NCI-H2029 treated with DMSO at 0.1 percent for 48 hours (cell line): ENCODE measurements at places on chromosomes 1 and 21.

DNA sequence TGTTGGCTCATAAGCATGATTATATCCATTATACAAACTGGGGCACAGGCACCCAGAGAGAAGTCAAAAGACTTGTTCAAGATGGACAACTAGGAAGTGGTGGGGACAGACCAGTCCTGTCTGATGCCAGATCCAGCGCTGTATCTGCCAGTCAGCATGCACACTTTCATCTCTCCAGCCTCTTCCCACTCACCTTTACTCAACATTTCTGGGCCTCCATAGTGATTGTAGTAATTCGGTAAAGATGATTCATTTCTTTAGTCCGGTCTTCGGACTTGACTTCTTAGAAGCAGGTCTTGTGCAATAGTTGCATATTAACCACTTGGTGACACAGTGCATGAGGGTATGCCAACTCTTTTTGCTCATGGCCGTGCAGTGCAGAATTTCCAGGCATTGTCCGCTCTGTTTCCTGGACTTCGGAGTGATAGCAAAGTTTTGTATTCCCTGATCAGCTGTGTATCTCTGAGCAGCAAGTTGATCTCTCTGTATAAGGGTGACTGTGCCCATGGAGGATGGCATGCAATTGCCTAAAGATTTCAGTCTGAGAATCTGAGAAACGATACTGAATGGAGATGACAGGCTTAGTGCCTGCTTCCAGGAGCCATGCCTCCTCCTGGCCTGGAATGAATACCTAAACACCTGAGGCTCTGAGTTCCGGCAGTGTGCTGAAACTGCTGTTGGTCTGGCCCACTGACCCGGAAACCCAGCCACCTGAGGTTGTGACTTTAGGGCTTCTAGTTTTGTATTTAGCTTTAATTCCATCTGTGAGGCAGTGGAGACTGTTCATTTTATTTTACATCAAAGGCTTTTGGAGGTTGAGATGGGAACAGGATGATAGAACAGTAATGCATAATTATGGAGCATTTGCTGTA, 39.0 kb downstream of the GALNT2 start:
- DNase-seq, result no peak

- DNase-seq, result no peak
Measured at GRCh38 chr1:229947968-229948367, 119.1 kb upstream of the GALNT2 start.

- DNase-seq, result no peak
Measured at GRCh38 chr1:85838238-85838637, 130.0 kb upstream of the ZNHIT6 start.

DNA sequence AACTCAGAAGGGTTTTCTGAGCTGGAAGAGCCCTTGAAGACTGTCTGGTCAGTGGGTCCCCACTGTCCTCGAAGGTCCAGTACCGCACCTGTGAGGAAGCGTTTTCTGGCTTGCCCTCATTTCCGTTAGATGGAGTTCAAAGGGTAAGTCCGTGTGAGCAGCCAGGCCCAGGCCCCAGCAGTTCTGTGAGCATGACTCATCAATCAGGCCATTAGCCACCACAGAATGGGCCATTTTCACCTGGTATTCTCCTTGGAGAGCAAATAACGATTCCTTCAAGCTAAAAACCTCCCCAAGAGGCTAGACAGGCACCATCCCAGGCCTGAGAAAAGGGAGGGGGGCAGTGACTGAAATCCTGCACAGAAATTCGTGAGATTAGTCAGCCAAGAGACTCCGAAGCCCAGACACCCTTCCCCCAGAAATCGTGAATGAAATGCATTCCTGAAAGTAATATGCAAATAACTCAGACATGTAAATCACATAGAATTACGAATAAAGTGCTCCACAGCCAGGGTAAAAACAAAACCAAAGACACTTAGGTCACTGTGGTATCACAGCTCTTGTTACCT, 66.0 kb downstream of the BCAR3 start:
- no peak for DNase-seq

- peak; percentile 38 for DNase-seq
Measured at GRCh38 chr1:21914880-21915640, 22.1 kb downstream of the HSPG2 start.

DNA sequence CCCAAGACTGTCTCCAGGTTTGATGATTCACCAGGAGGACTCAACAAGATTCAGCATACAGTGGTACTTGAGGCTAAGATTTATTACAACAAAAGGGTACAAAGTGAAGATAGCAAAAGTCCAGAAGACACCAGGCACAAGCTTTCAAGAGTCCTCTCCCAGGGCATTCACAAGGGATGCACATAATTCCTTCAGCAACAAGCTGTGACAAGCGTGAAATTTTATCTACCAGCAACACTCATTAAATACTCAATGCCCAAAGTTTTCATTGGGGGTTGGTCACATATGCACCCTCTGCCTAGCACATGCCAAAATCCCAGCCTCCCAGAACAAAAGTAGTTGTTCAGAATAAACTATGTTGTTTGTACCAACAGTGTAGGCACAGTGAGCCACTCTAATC, 62.3 kb downstream of the PRKACB start:
- no peak for DNase-seq

GRCh38 chr1:88700425-88701013, 16.4 kb downstream of the PKN2 start:
- DNase-seq, result no peak

GRCh38 chr1:27572019-27572678, 31.8 kb downstream of the AHDC1 start:
- DNase-seq, result no peak

DNA sequence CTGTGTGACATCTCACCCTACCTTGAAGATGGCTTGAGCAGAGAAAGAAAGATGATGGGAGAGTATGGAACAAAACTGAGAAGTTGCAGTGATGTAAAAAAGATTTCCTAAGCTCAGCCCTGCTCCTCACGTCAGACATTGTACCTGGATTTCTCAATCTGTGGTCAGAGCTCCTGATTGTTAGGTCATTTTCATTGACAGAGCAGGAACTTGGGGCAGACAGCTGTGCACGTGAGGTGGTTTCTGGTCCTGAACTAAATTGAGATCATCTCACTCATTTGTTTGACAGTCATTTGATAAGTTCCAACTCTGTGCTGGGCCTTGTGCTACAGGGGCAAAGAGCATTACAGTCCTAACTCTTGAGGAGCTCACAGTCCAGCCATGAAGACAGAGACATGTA, 10.2 kb downstream of the TRAF3IP3 start:
- DNase-seq, result no peak
